ENCODE measurements at places on chromosomes 12 and 14.

GRCh38 chr12:39332661-39333175, 110.2 kb downstream of the KIF21A start:
- no peak for DNase-seq

GRCh38 chr12:50088577-50089335, 3.6 kb downstream of the SMARCD1 start:
- no peak for DNase-seq

- DNase-seq: no peak
Observed at GRCh38 chr12:52521568-52522266, 1.5 kb upstream of the KRT5 start.

DNA sequence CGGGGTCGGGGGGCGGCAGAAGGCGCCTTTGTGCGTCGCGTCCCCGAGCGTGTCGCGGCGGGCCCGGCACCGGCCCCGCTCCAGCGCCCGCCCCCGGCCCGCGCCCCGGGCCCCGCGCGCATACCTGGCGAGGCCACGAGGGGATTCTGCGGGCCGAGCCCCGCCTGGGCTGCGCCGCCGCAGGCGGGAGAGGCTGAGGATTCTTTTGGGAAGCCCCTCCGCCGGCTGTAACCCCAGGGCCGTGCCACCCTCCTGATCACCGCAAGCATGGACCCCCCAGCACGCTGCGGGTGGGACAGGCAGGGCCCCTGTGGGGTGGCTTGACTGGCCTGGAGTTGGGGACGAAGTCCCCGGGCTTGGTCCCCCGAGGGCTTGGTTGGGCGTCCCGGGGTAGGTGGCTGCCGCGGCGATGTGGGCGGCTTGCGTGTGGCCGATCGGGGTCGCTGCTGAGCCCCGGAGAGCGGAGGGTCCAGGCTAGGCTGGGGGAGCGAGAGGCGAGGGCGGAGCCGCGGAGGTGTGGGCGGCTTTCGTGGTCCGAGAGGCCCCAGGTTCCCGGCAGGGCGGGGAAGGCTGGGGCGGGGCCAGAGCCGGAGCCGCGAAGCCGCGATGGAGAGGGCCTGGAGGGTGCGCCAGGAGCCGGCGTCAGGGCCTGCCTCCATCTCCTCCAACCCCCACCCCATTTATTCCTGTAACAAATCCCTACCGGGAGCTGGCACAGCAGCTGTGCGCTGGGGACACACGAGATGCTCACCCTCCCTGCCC, 28.4 kb upstream of the GPR132 start:
- DNase-seq: no peak

- no peak for DNase-seq
Observed at GRCh38 chr12:14307004-14307403, 58.5 kb upstream of the ATF7IP start.

- no peak for DNase-seq
Observed at GRCh38 chr12:54415221-54415929, 3.7 kb downstream of the ITGA5 start.

DNA sequence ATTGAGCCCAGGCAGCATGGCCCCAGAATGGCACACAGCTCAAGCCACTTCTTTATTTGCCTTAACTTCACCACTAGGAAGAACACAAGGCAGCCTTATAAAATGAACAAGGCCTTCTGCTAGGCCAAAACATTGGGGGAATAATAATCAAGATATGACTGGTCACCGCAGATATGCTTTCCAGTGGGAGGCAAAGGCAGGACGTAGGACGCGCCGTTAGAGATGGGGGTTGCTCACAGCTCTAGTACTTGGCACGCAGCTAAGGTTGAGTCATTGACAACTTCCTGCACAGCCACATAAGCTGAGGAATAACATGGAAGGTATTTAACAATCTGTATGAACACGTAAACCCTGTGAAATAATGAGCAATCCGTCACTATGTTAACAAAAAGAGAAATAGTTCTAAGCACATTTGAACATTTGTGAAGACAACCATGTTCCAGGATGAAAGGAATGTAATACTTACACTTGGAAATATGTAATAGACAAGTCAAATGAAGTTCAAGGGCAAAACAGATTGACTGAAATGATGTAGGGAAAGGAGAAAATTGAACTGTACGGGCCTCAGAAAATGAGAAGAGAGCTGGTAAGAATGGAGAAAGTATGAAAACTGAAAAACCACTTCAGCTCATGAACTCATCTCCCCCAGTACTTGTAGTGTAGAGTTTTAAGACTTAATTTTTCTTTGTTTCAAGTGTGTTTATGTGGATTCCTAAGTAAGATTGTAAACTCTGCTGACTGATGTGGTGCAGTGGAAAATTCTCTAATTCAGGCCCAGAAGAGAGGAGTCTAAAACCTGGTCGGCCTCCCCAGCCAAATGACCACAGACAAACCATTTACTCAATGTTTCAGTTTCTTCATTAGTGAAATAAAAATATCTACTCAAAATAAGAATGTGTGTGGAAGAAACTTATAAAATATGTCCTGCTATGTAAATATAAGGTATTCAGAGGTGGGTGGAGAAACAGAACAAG, 59.3 kb upstream of the CCDC91 start:
- no peak for DNase-seq

DNA sequence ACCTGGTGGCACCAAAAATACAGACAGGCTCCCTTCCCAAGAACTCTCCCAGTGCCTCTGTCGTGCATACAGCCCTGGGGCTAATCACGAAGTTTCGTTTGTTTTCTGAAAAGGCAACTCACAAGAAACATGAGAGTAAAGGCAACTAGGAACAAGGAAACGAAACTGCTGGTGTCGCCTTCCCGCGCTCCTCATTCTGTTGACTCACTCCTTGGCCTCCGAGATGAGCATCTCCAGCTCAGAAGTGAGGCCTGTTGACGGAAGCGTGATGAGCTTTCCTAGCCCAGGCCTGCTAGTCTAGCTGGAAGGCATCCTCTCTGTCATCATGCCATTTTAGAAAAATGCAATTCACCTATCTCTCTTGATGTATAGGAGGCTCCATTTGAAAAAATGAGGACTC, 50.5 kb downstream of the TTC9 start:
- no peak for DNase-seq

- DNase-seq: no peak
Observed at GRCh38 chr12:39920647-39921046, 185.2 kb downstream of the SLC2A13 start.

GRCh38 chr12:70664465-70664881, 27.2 kb upstream of the PTPRB start:
- no peak for DNase-seq

DNA sequence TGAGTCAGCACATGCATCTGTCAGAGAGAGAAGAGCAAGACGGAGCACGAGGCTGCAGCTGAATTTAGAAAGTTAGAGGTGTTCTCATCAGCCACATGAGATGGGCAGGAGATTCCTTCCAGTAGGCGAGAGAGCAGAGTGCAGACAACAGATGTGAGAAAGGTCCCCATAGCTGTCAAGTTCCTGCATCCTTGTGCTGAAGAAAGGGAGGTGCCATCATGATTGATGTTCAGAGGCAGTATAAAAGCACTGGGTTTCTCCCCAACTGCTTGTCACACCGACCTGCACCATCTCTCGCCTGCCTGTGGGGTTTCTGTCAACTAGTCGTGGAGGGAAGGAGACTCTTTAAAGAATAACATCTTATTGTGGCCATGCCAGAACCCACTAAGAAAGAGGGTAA, at the start of gene MYBPC1:
MYBPC1 (plus strand) TSS at position 272 of the 400 bp plus-strand sequence; CDS start at position 372, 100 bp downstream.
- no peak for DNase-seq

- DNase-seq: no peak
Observed at GRCh38 chr12:28017126-28017872, 44.8 kb upstream of the PTHLH start.

DNA sequence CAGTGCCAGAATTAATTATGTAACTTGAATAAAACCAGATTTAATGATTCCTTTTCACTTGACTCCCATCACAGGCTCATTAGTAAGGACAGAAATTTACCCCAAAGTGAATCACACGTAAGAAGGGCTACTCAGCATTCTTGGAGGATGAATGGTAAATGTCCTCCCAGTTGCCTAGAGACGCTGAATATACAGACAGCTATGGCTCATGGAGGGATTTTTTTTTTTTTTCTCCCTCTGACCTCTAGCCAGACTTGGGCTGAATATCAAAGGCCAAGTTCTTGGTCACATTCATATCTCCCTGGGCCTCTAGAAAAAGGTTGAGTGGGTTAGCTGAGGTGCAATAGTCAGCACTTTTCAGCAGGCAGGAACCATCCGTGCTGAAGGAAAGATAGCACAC, 77.5 kb downstream of the PHLDA1 start:
- DNase-seq: no peak

Measured in stimulated activated CD4-positive, alpha-beta T cell treated with anti-CD3 and anti-CD28 coated beads, Interleukin-1b, Interleukin-23, amount 100 ng/mL, for 1 hour (primary cell).